ENCODE measurements at places on chromosomes 13 and 19. TPM values are rescaled to one million over a fixed set of nuclear protein-coding genes. Genes with fewer than 3 reads are reported as not detected.

Gene CCDC70
- total RNA-seq = not detected

Gene CYP4F3
- total RNA-seq = 0.27 TPM

Gene PRR36
- total RNA-seq = under 0.01 TPM

Gene HDGFL2
- total RNA-seq = 30.2 TPM

Gene SLITRK1
- total RNA-seq = under 0.01 TPM

Gene MADCAM1
- total RNA-seq = 0.27 TPM

Gene ZNF709
- 7.5 TPM for total RNA-seq

Gene ZNF98
- total RNA-seq = 1.3 TPM

Gene PSG4
- total RNA-seq = not detected

Gene TMEM255B
- 0.54 TPM for total RNA-seq

Gene GRK1
- total RNA-seq = under 0.01 TPM

Gene SWSAP1
- total RNA-seq = 4.6 TPM

Gene RDH13
- 21.8 TPM for total RNA-seq

Gene PROZ
- total RNA-seq = not detected

Gene NCAN
- total RNA-seq = not detected

Gene CEACAM20
- not detected for total RNA-seq

Gene MCEMP1
- total RNA-seq = 0.27 TPM

Gene CBARP
- 0.27 TPM for total RNA-seq

GRCh38 chr19:53101518-53101917 is 1.7 kb downstream of the ZNF160 start:
- no peak for DNase-seq

DNA sequence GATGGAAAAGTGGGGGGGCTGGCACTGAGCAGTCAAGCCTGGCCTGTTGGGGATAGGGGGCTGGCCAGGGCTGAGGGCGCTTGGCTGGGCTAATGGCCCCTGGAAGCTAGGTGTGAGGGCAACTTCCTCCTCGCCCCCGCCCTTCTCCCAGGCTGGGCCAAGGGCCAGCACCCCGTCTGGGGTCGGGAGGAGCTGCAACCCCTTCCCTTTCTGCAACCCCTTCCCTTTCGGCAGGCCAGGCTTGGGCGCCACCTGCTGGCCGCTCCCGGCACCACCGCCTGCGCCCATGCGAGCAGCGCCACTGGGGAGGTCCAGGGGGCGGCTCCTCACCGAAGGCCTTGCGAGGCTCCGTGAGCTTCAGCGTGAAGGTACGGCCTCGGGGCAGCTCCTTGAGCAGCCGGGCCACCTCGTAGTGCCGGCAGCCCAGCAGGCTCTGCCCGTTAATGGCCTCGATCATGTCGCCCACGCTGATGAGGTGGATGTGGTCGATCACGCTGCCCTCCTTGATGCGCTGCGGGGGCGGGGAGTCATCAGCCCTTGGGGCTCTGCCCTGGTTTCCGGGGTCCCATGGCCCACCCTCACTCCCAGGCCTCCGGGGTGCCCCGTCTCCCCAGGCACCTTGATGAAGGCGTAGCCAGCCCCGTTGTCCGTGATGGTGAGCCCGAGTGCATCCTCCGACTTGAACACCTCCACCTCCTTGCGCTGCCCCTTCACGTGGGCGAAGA is 5.0 kb upstream of the PTGER1 start:
- peak; percentile 68 for DNase-seq

- no peak for DNase-seq
Measured at GRCh38 chr13:99862244-99862643, 109.3 kb downstream of the ZIC5 start.

DNA sequence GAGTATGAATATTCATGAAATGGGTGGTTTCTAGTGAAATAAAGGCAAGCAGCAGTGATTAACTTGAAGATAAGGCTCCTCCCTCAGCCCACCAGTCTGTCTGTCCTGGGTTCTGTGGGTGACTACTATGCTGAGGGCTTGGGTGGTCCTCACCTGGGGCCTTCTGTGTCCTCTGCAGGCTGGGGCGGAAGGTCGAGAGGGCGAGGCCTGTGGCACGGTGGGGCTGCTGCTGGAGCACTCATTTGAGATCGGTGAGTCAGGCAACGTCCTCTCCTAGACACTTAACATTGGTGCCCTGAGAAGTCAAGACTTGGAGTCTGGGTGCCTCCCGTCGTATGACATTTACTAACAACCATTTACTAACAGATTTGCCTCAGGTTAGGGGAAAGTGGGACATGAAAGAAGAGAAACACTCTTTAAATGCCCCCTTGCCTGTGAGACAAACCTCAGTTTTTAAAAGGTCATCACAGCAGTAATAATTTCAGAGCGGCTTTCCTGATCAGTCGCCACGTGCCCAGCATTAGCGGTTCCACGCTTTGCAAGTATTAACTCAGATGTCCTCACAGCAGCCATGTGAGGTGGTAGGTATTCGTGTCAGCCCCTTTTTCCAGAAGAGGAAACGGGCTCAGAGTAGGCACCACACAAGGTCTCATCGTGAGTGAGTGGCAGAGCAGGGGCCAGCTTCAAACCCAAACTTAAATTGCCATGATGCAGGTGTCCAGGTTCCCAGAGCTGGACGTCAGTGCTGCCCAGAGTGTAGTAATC is 1.3 kb upstream of the GARIN5A start:
- DNase-seq = no peak

DNA sequence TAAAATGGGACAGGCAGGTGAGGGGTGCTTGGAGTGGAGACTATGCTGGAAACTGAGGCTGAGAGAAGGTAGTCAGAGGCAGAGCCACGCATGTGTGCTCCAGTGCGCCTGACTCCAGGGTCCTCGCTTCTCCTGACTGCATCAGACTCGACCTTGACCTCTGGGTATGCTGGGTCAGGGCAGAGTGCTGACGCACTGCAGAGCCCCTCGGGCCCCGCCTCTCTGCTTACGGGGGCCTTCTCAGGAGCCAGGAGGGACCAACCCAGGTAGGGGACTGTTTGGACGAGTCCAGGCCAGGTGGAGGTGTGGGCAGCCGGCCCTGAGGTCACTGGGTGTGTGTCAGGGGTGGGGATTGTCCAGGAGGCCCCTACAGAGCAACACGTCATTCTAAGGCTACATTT is 22.9 kb upstream of the SLC7A10 start:
- no peak for DNase-seq

- DNase-seq = no peak
Measured at GRCh38 chr13:109728791-109729731, 57.3 kb downstream of the IRS2 start.

- no peak for DNase-seq
Measured at GRCh38 chr13:99545361-99545760, 44.1 kb downstream of the TM9SF2 start.

GRCh38 chr13:32731576-32731975 is 145.3 kb downstream of the PDS5B start:
- no peak for DNase-seq

DNA sequence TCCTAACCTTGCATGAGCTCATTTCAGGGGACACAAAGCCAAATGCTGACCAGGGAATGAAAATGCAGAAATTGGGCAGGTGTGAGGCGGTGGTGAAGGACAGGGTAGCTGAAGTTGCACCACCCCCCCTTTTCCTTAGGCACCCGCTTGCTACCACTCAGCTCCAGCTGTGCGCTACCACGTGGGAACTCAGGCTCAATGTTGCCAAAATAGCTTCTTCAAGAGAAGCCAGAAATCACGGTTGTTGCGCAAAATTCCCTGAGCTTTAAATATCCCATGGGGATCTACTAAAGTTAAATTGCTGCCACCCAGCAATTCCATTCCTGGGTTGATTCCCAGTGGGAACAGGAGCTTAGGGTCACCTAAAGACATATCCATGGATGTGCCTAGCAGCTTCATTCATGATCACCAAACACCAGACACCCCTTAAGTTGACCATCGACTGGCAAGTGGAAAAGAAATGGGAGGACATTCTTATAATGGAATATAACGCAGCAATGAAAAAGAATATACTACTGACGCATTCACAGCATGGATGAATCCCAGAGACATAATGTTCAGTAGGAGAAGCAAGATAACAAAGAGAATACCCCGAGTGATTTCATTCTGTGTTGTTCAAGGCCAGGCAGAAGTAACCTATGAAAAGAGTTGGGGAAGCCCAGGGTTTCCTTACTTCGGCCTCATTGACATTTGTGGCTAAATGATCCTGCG is 12.8 kb upstream of the ADGRL1 start:
- DNase-seq = no peak

DNA sequence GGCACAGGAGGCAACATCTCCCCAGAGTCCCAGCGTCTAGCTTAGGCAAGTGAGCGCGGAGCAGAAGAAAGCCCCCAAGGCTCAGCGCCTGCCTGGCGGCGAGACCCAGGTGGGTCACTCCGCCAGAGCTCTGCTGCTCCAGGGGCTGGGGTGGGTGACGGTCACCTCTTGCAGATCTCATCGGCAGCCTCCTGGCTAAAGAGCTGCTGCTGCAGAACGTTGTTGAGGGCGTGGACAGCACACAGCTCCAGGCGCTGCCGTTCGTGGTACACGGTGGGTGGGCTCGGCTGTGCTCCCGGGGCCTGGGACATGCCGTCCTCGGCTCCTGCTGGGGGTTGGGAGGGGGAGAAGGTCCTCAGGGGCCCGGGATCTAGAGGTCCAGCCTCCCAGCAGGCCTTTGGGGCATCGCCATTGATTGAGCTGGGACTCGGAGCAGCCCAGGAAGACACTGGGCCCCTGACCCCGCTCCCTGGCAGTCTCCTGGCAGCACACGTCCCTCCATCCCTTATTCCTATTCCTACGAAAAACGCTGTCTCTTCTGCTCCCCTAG is 795 bp downstream of the JOSD2 start:
- no peak for DNase-seq

DNA sequence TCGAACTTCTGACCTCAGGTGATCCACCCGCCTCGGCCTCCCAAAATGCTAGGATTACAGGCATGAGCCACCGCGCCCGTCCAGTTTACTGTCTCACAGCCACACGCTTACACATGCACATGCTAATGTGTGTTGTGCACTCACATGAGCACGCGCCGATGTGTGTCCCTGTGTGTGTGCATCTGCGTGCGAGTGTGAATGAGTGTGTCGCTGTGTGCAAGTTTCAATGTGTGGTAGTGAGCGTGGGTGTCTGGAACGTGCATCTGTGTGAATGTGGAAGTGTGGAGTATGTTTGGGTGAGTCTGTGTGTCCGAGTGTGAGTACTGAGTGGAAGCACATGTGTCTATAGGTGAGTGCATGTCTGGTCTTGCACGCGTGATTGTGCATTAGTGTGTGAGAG is 4.2 kb downstream of the MAST1 start:
- no peak for DNase-seq

GRCh38 chr13:74230984-74231501 is 96.8 kb upstream of the KLF12 start:
- DNase-seq = no peak

DNA sequence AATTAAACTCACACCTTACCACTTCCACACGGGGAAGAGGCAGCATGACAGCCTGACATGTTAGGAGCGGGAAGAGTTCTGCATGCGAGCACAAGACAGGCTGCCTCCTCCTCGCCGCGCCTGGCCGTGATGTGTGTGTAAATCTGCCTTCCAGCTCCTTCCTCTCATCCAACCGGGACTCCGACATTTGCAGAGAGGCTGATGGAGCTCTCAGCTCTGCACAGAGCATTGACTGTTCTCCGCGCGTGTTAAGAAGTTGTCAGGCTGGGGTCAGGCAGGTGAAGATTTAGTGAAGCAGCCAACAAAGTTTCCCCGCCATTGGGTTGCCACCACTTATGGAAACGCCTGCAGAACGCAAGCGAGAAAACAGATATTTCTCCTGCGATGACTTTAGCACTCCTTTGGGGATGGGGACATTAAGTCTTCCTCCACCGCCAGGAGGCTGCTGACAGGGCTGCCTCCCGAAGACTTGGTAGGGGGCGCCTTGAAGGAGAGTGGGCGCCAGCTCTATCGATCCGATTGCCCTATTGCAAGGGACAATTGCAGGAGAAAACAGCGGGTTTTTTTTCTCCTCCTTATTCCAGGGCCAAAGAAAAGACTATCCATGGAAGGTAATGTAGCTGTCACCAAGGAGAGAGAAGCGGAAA is 213.9 kb upstream of the TSHZ3 start:
- DNase-seq = no peak

- DNase-seq = no peak
Measured at GRCh38 chr19:12938779-12939601, 581 bp downstream of the CALR start.

- no peak for DNase-seq
Measured at GRCh38 chr13:59643906-59644626, 519.7 kb downstream of the DIAPH3 start.

GRCh38 chr13:50586414-50587083 is 256.9 kb downstream of the DLEU7 start:
- DNase-seq = no peak

DNA sequence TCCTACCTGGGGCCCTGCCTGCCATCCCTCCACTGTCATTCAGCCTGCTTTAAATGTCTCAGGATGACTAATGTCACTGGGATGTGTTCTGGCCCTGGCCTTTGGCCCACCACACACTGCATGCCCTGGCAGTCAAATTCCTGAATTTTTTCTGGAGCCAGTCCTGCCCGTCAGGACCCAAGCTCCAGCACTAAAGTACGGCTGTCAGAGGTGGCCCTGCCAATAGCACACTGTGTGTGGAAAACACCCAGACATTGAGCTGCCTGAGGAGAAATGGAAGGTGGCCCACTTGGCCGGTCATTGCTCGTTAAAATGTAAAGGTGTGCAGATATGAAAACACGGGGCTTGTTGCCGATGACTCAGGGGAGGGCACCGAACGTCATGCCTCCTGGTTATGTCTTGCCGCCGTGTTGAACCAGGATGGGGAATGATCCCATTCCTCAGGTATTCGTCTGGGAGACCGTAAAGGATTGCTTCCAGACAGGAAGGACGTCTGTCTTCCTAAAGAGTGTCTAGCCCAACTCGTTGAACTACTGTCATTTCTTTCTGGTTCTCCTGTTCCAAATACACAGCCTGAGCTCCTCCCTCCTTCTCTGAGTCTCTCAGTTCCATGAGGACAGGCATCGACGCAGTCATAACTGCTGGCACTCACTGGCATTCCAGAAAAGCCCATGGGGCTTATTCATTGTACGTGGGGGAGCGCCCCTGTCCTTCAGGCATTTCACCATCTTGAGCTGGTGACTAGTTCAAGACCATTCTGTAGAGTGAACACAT is 40.6 kb downstream of the COL4A2 start:
- no peak for DNase-seq

- no peak for DNase-seq
Measured at GRCh38 chr13:94859811-94860210, 147.5 kb upstream of the SOX21 start.

- no peak for DNase-seq
Measured at GRCh38 chr13:50826035-50826434, 17.5 kb downstream of the DLEU7 start.

DNA sequence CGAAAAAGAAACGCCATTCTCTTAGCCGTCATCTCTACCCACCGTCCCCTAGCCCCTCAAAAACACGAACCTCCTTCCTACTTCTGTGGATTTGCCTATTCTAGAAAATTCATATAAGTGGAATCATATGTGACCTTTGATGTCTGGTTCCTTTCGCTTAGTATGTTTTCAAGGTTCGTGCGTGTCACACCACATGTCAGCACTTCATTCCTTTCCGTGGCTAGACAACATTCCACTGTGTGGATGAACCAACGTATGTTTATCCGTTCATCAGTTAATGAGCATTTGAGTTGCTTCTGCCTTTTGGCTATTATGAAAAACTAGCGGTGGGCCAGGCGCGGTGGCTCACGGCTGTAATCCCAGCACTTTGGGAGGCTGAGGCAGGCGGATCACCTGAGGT is 14.0 kb upstream of the PPP1R12C start:
- no peak for DNase-seq

GRCh38 chr13:30141775-30142485 is 165.4 kb downstream of the KATNAL1 start:
- DNase-seq = no peak

- DNase-seq = no peak
Measured at GRCh38 chr13:46527237-46527636, 25.7 kb upstream of the LRCH1 start.

Data from hematopoietic multipotent progenitor cell (in vitro differentiated cells).